ENCODE measurements at places on chromosomes 12 and 14.

- DNase-seq, result no peak
Measured at GRCh38 chr14:83071888-83072501, 1538.3 kb upstream of the SEL1L start.

- no peak for DNase-seq
Measured at GRCh38 chr12:52598966-52599365, 2.3 kb downstream of the KRT72 start.

- DNase-seq, result no peak
Measured at GRCh38 chr14:59249029-59249428, 60.6 kb downstream of the DAAM1 start.

DNA sequence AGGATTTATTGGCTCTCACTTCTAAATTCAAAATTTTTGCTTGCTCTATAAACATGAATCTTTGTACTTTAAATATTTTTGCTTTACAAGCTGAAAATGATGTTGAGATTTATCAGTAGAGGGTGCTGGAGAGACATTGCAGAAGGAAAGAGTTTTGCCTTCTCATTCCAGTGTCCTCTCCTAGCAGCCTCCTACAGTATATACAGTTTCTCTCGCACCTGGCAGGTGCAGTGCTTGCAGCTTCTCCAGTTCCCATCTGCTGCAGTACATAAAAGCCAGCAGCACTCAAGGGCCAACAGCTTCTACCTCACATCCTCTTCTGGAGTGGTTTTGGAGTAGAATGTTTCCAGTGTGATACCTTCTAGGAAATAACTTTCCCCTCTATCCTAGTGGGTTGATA, 601.8 kb upstream of the ATXN7L3B start:
- no peak for DNase-seq

DNA sequence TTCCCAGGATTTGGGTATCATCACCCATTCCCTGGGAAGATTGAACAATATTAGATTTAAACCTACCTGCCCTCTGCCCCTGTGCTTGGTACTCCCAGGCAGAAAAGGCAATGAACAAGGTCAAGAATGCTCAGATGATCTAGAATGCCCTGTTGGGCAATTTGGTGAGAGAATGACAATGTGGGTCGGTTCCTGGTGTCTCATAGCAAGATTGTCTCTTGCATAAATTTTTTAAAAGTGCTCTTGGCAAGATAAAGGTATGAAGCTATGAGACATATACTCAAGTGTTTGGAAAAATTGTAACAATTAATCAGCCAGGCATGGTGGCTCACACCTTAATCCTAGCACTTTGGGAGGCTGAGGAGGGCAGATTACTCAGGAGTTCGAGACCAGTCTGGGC, 86.0 kb upstream of the OTX2 start:
- DNase-seq, result no peak

DNA sequence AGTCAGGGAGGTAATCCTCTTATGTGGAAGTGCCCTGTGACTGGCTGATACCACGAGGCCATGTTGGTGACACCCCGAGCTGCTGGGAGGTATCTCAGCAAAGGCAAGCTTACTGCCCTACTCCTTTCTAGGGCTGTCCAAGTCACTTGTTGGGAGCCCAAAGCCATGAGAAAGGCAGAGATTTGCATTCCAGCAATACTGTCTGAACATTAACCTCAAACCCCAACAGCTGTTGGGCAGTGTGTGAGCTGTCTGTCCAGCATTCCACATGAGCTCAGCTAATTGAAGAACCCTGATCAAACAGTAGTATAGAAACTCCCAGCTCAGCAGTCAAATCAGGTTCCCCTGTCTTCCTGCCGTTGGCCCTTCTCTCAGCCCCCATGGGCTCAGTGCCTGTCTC, 9.2 kb downstream of the ABHD4 start:
- no peak for DNase-seq

- no peak for DNase-seq
Measured at GRCh38 chr12:29744365-29744764, 39.4 kb downstream of the TMTC1 start.

DNA sequence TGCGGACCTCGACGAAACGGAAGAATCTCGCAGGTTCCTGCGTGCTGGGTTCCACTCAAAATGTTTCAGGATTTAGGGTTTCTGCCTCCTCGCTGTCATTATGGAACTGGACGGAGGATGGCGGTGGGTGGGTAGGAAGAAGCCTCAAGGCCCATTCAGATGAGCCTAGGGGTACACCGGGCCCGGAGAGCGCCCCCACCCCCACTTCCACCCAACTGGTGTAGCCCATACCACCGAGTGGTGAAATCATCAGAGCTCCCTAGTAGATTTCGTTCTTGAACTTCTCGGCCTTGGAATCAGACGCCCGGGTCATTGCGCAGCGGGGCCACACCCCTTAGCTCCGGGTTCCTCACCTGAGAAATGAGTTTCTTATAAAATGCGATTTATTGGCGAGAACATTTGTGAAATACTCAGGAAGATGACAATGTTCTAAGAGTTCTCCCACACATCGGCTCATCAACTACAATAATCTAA, 13.3 kb upstream of the TBX3 start:
- DNase-seq, result no peak

- no peak for DNase-seq
Measured at GRCh38 chr14:64614166-64614565, 64.4 kb downstream of the PPP1R36 start.

- no peak for DNase-seq
Measured at GRCh38 chr12:120067084-120067869, 49.3 kb downstream of the RAB35 start.

- no peak for DNase-seq
Measured at GRCh38 chr12:71641390-71641789, 22.3 kb downstream of the ZFC3H1 start.

DNA sequence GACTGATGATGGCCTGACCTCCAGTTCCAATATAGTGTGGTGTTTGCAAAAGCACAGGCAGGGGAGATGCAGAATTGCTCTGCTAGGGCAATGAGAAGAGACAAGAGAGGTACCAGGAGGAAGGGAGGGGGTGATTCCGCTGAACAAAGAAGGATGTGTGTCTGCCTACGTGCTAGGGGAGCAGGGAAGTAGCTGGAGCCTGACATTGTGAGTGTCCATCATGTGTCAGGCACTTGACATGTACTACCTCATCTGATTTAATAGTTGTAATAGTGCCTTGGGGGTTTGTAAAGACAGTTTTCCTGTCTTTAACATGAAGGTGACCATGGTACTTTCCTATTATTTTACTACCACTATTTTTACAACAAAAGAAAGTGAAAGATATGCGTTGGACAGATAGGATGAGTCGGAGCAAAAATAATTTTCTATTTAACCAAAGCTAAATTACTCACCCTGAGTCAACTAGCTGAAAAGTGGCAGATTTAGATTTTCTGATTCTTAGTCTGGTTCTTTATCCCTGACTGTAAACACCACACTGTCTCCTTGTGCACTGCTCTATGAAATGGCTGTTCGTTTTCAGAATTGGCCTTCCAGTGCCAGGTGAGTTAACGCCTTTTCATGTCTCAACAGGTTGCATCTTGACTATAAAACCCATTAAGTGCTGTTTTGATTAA, 33.7 kb upstream of the TEAD4 start:
- no peak for DNase-seq

GRCh38 chr12:9070351-9070750, 45.4 kb downstream of the A2M start:
- no peak for DNase-seq

DNA sequence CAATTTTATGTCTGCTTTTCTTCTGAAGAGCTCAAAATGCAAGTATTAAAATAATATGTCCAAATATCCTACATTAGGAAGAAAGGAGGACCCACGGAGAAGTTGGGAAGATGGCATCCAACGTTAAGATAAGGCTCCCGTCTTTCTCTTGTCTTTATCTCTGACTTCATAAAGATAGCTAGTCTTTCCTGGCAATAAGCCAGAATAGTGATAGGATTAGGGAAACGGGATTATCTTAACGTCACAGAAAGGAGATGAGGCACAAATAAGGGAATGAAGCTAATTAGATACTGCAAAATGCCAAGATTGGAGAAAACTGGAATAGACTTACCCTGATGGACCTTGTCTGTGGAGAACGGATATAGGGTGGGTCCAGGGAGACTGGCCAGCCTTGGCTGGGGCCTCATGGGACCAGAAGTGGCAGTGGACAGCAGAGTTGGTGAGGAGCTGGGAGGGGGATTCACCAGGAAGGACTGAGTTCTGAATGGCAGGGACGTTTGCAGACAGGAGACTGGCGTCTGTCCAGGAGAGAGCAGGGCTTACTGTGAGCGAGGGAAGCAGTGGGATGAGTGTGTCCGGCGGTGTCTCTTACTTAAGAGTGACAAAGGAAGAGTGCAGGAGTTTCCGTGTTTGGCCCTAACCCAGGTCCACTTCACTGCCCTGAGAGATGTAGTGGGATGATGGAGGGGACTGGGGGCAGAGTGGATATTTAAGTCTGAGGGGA, 119.9 kb downstream of the CACNA1C start:
- no peak for DNase-seq

DNA sequence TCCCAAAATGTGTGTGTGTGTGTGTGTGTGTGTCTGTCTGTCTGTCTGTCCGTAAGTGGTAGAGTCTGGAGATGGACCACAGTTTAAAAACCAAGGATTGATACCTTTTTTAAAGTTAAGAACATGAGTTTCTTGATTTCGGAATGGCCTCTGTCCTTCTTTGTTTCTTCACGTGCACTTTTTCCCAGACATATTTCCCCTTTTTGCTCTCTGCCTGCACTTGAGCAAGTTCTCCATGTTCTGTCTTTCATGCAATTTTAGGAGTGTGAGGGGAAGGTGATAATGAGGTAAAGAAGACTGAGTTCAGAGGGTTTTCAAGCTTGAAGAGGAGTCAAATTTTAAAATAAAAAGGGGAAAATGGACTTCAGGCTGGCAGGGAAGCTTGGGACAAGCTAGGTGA, 12.7 kb downstream of the OLR1 start:
- DNase-seq, result no peak

- no peak for DNase-seq
Measured at GRCh38 chr12:46160981-46161690, 107.7 kb downstream of the SLC38A1 start.

Data from stimulated activated CD4-positive, alpha-beta T cell treated with anti-CD3 and anti-CD28 coated beads, Interleukin-1b, Interleukin-23, amount 100 ng/mL, for 1 hour (primary cell).